Forelimb muscle (tissue), 1 donor: ENCODE measurements at places on chromosomes 5 and 9.

DNA sequence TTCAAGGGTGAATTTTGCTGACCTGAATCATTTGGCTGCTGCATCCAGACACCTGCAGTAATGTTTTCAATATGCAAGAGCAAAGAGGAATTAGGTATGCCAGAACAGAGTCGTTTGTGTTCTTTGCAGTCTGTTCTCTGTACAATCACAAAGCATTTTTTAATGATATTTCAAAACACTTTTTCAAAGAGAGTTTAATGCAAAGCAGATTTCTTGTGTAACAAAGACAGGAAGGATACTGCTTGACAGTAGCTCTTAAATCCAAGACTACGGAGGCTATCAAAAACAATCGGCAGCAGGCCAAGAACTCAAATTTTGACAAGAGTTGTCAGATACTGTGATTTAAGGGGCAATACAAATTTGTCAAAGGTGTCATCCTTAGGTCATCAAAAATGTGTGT is 341.9 kb downstream of the GADD45G start:
- no peak for DNase-seq

DNA sequence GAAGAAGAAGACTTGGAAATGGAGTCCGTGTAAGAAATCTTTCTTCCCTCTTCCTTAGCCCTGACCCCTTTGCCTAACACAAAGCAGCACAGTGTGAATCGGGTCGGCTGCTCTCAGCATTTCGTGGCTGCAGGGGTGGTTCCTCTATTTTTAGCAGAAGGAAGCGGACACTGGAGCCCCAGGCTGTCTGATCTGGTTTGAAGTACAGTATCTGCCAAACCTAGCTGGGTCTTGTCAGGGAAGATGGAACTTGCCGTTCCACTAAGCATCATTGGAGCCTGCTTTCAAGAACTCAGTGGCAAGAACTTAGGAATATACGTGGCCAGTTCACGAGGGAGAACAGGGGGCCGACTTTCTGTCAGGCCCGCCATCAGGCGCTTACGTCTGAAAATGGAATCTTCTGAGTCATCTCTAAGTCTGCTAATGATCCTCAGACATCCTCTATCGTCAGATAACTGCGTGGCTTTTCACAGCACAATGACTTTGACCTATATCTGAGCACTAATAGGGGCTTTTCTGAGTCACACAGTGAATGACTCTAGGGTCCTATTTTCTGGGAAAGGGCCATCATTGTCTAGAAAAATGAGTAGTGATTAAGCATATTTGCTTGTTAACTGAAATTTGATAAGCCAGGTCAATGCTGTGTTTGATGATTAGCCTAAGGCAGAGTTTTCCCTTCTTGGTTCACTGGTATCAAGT is 43.3 kb upstream of the NCS1 start:
- no peak for DNase-seq

DNA sequence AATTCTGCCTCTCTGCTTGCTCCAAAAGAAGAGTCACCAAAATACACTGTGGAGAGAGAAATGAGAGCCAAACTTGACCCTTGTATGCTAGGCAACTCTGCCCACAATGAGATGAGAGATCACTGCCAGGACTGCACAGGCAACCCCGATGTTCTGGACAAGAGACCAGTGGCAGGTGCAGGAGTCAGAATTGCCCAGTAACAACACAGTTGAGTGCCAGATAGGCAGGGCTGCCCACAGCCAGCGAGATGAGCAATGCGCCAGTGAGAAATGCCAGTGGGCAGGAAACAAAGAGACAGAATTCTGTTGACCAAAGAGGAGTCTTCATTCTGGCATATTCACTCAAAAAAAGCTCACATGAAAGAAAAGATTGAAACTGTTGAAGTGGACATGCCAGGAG is 570.7 kb downstream of the CAAP1 start:
- DNase-seq, result no peak

GRCh38 chr9:138007918-138008841 is 130.6 kb downstream of the CACNA1B start:
- DNase-seq, result no peak

DNA sequence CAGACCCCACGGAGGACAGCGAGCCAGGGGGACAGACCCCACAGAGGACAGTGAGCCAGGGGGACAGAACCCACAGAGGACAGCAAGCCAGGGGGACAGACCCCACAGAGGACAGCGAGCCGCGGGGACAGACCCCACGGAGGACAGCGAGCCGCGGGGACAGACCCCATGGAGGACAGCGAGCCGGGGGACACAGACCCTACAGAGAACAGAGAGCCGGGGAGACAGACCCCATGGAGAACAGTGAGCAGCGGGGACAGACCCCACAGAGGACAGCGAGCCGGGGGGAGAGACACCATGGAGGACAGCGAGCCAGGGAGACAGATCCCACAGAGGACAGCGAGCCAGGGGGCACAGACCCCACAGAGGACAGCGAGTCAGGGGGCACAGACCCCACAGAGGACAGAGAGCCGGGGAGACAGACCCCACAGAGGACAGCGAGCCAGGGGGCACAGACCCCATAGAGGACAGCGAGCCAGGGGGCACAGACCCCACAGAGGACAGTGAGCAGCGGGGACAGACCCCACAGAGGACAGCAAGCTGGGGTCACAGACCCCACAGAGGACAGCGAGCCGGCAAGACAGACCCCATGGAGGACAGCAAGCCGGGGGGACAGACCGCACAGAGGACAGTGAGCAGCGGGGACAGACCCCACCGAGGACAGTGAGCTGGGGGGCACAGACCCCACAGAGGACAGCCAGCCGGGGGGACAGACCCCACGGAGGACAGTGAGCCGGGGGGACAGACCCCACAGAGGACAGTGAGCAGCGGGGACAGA is 4.4 kb upstream of the ZDHHC11 start:
- DNase-seq, result no peak

DNA sequence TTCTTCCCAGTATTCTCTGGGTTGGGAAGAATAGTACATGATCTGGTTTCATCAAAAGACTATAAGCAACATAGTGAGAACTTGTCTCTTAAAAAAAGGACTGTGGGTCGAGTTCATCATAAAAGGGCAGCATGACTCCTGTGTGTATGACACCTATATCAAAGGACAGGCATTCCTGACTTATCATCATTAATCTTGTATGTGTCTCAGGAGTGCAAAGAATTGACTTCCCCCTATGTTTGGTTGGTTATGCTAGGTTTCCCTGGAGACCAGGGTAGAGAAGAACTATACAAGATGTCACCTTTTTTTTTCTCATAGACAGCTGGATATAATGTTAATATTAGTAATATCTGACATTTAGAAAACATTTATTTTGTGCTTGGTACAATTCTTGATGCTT is 173.1 kb upstream of the ANKRD55 start:
- DNase-seq, result no peak

GRCh38 chr9:114496011-114496410 is 9.3 kb downstream of the WHRN start:
- DNase-seq, result no peak
